ENCODE measurements at places on chromosomes 1 and 21.
A peak's percentile ranks its signal among the peaks of the same experiment; 100 is the strongest.

DNA sequence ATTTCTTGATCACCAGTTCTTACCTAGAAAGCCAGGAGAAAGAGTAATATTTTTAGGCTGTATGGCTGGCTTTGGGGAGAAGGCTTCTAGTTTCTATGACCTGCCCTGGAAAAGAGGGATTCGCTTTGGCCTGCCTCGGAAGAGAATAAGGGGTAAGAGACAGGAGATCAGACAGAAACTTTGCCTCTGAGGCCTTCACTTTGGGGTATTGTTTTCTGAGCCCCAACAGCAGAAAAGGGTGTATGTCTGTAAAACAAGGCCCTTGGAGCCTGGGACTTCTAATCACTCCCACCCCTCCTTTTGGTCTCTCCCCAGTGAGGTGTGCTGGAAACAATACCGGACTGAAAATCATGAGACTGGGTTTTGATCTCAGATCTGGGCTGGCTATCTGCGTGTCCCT is 5.1 kb downstream of the SLC45A3 start:
- no peak for DNase-seq

DNA sequence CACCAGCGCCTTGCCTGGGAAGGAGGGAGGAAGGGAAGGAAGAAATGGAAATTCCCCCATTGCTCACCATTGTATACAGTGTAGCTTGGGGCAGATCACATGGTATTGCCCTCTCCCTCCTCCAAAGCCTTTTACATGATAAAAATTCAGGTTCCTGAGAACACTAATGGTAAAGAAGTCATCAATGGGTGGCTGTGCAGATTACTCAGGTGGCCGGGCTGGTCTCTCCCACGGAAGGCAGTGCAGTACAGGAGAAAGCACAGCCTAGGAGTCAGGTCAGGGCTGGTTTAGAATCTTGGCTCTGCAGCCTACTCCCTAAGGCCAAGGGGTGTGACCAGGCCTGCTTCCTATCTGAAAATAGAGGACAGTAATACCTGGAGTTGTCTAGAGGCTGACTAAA is 107.9 kb downstream of the SUSD4 start:
- no peak for DNase-seq

DNA sequence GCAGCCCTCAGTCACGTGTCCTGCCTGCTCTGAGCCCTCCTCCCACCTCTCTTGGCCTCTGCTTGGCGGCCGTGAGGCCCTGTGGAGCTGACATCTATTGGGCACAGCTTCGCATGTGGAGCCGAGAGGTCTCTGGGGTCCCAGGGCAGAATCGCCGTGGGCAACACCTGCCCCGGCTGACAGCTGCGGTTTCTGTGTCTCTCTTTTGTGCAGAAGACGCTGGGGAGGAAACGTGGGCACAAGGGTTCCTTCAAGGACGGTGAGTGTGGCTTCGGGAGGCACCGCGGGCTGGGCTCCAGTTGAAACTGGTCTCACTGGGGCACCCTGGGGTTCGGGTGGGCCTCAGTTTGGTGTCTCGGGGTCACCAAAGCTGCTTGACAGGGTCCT is 11.5 kb downstream of the ARHGEF16 start:
- no peak for DNase-seq

GRCh38 chr1:52658795-52659194 is 25.8 kb downstream of the SHISAL2A start:
- no peak for DNase-seq

DNA sequence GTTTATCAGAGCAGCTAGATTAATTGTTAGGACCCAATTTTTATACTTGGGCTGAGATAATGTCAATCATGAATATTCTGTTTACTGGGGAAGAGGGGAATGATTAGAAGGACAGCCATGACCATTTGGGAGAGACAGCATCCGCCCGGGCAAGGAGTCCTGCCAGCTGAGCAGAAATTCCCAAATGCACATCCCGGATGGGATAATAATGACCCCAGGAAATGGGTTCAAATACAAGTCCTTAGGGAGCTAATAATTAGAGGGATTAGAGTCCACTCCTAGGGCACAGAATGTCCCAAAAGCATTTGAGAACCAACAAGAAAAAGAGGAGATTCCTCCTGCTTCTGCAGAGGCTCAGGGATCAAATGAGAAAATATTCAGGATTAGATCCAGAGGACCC is 115.9 kb downstream of the LRRC53 start:
- DNase-seq: no peak

DNA sequence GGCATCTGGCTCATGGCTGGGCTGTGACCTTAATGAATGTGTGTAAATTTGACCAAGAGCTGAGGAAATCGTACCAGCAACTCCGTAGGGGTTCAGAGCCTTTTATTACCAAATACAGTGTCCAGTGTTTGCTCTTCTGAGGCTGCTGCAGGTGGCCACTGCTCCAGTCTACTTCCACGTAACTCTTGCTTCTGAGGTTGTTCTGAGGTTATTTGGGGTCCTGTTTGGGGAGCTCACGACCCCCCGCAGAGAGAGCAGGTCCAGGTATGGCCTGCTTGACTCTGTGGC is 33.6 kb downstream of the MAN1C1 start:
- no peak for DNase-seq

GRCh38 chr1:61993331-61993961 is 201.2 kb upstream of the L1TD1 start:
- DNase-seq: no peak

DNA sequence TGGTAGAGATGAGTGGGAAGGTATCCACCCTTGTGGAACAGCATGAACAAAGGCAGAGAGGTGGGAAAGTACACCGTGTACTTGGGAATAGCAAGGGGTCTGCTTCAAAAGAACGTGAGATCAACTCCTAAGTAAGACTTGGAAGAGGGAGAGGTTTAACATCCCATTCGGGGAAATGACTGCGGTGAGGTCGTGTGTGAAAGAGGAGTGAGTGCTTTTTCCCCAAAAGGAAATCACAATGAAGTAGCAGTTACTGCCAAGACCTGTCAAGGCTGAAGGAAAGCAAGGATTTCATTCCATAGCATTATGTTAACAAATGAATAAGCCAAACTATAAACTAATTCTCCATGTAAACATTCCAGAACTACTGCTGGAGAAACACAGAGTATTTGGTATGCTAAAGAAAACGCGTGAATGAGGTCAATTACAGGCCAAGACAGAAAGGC is 20.0 kb upstream of the SYDE2 start:
- DNase-seq: no peak

DNA sequence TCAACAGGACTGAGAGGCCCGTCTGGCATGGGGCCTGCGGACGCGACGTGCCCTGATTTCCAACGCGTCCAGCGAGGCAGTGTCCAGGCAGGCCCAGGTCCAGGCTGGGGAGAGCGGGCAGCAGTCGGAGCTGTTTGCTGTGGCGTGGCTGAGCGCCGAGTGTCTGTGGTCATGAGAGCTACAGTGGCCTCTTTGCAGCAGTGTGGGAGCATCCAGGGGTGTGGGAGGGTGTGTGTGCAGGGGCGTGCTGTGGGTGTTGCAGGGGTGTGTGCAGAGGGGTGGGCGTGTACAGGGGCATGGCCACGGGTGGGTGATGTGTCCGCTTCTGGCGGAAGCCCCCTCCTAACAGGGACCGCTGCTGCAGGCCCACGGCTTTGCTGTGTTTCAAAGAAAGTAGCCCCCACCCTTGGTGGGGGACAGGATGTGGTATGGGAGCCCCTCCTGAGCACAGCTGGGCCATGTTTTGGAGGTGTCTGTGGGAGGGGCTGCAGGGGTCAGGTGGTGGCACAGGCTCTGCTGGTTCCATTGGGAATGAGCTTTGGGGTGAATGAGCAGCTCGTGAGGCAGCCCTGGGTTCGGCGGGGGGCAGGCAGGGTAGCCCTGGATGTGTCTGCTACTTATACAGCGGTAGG is 17.7 kb downstream of the PLCH2 start:
- DNase-seq: no peak

GRCh38 chr1:1358433-1359271 is at the start of gene MXRA8:
Gene MXRA8 (minus strand): TSS chr1:1358555. CDS start chr1:1358504, 51 bp downstream.
- no peak for DNase-seq

- no peak for DNase-seq
Measured at GRCh38 chr1:8764293-8764937, 53.0 kb downstream of the RERE start.

- DNase-seq: no peak
Measured at GRCh38 chr1:74753104-74753503, 20.2 kb downstream of the TYW3 start.

DNA sequence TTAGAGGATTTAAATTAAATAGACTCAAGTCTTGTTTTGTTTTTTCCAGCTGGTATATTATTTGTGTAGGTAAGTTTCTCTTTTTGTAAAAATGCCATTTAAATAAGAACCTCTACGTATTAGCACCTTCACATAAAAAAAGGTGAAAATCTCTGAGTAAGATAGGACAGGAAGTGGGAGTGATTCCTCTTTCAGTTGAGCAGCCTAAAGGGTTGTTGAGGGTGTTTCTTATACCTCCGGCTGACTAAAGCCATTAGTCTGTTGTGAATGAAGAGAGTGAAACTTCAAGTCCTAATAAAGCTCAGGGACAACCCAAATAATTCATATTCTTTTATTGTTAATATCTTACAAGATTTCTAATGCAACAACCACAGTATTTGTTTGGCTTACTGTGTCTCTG is 188.7 kb downstream of the CHRM3 start:
- DNase-seq: no peak

GRCh38 chr21:42121794-42122193 is 50.7 kb downstream of the UMODL1 start:
- peak; percentile 19 for DNase-seq

DNA sequence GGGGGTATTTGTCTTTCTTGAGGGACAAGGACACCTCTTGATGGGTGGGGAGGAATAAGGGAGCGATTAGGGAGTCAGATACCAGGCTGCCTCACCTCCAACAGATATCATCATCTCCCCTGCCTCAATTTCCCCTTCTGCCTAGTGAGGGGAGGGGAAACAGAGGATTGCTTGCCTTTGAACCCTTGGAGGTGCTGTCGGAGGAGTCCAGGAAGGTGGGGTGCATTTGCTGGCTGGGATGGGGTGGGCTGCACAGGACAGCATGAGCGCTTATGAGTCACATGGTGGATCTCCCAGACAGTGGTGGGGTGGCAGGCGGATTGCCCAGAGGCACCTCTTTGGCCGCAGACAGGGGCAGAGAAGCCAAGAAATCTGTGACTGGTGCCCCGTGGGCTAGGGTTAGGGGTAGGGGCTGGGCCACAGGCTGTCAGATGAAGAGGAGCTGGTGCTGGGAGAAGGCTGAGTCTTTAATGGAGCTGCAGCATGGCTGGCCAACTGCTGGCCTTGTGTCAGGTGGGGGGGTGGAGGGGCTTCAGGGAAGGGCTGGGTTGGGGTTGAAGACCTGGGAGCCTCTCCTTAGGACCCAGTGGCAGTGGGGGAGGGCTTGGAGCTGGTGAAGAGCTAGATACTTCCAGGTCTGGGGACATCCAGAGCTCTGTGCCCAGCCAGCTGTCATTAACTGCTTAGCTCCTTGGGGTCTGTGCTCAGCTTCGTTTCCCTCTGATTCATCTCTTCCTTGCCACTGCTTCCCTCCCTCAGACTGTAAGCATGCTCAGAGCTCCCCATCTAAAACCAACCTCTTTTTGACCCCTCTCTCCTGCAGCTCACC is 7.0 kb upstream of the ADORA1 start:
- DNase-seq: no peak

DNA sequence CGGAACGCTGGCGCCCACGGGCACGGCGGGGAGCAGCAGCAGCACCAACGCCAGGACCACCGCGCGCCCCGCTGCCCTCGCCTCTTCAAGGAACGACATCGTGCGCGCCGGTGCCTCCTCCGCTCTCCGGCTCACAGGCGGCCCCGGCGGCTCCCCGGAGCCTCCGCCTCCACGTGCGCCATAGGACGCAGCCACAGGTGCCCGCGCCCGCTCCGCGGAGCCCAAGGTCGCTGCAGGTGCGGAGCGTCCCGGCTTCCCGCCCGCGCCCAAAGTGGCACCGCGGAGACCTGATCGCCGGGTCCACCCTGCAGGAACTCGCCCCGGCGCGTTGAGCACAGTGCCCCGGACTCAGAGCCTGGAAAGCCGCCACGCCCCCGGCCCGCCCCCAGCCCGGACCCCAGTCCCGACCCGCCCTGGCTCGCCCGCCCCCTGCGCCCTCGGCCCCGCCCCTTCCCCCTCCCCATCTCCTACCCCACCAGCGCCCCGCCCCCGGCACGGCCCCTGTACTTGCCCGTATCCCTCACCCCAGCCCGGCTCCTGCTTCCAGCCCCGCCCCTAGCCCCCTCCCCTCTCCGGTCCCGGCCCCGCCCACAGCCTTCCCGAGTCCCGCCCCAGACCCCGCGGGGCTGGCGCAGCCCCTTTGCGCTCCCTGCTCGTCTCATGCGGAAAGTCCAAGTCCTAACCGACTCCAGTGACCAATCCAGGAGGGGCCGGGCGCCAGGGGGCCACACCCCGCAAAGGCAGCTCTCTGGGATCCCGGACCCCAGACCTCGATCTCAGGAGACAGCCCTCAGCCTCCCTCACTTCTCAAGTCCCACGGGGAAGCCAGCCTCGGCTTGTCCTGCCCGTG is at the start of gene MEGF6:
Gene MEGF6, minus strand, starts transcription at position 339 of the 850 bp plus-strand sequence. Its CDS starts 240 bp downstream, at position 99.
- DNase-seq: no peak

- DNase-seq: no peak
Measured at GRCh38 chr1:56963667-56964066, 2.1 kb downstream of the C8B start.

DNA sequence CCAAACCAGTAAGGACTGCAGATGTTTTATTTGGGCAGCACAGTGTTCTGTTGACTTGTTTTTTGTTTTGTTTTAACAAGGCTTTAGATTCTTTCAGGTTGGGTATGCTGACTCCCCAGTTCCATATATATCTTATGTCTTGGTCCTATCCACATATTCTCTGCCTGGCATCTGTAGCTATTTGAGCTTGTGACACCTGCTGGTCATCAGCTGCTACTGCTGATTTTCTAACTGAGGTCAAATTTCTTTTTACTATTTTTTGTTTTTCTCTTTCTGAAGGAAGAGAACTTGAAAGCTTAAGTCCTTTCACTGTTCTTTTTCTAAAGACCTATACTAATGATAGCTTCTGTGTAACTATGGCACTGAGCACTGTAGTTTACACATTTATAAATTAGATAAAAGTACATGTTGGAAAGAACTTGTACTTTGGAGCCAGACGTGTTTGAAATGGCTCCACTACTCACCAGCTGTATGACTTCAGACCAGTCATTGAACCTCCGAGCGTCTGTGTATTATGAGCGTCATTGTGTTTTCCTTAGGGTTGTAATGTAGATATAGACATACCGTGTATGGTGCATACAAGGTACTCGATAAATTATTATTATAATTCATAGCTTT is 109.4 kb downstream of the NRDC start:
- DNase-seq: peak; percentile 38

DNA sequence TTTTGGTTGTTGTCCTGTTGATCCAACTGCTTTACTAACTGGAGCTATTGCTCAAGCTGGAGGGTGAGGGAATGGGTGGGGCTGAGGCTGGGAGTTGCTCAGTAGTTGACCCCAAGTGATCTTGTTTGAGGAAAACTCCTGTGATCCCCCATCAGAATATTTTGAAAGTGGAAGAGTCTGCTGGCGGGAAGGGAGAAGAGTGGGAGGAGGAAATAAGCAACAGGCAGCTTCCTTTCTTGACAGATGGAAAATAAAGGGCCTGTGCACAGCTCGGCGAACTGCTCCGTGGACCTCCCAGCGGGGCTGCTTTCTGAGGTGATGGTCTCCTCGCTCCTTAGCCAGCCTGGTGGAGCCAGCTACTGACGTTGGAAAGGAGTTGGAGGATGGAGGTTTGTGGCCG is 199.1 kb upstream of the LMO4 start:
- DNase-seq: no peak

- no peak for DNase-seq
Measured at GRCh38 chr1:226226601-226227000, 3.1 kb downstream of the MIXL1 start.

GRCh38 chr1:67939942-67940341 is 106.7 kb upstream of the GNG12 start:
- no peak for DNase-seq

GRCh38 chr1:246681900-246682895 is 42.0 kb upstream of the SCCPDH start:
- DNase-seq: no peak

Data from NCI-H2081 (cell line).